ENCODE measurements at places on chromosomes 2 and 18.

DNA sequence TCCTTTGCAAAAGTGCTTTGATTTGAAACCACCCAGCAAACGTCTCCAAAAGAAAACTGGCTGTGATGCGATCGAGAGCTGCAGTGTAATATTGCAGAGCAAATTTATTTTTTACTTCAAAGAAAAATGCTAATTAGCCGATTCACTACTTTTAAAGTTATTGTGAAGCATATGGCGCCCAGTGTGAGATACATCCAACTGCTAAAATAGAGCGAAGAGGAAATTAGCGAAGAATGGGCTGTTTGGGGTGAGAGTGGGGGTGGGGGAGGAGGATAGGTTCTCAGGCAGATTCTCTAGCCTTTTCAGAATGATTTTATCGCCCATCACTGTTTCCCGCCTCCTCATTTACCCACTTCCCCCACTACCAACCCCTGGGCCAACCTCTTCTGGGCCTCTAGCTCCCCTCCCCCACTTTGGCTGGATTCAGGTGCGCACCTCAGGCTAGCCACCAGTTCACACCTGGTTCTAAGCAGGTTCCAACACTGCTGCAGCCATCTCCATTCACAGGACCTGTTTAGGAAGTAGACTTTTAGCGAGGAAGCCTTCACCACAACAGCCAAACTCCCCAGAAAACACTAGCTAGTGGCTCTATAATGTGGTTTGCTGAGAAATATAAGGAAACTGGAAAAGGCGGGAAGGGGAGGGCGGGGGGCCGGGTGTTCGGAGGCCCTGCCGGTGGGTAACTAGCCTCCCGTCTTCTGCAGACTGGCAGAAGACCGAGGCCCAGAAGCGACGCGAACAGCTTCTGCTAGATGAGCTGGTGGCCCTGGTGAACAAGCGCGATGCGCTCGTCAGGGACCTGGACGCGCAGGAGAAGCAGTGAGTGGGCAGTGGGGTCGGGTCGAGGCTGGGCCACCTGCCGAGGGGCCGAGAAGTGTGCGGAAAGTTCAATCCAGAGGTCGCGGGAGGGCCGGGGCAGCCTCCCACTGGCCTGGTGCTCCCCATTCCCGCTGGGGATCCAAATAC is 6.0 kb upstream of the OTX1 start:
- no peak for DNase-seq

DNA sequence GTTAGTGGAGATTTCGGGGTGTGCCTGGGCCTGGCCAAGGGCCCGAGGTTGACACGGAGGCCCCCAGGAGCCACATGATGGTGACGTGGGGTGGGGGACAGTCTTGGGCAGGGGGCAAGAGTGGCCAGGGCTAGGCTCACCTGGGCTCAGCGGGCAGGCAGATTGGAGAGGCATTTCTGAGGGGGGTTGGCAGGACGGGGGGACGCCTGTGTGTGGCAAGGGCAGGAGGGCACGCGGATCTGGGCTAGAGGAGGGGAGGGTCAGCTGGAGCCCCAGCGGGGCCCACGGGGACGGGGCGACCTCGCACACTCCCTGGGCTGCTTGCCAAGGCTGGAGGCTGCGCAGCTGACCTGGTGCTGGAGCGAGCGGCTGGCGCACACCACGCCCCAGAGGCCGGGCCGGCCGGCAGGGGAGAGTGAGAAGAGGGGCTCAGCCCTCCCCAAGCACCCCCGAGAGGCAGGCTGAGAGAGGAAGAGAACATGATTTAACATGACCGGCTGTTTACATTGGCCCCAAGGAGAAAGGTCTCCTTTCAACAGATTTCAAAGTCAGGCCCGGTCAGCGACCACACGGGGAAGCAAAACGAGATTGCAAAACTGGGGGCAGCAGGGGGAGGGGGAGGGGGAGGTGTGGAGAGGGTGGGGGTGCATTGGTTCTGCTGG is 38.0 kb upstream of the SNED1 start:
- DNase-seq: no peak

- no peak for DNase-seq
These were observed 47.8 kb downstream of the TRAPPC12 start for GRCh38 chr2:3427272-3427671.

DNA sequence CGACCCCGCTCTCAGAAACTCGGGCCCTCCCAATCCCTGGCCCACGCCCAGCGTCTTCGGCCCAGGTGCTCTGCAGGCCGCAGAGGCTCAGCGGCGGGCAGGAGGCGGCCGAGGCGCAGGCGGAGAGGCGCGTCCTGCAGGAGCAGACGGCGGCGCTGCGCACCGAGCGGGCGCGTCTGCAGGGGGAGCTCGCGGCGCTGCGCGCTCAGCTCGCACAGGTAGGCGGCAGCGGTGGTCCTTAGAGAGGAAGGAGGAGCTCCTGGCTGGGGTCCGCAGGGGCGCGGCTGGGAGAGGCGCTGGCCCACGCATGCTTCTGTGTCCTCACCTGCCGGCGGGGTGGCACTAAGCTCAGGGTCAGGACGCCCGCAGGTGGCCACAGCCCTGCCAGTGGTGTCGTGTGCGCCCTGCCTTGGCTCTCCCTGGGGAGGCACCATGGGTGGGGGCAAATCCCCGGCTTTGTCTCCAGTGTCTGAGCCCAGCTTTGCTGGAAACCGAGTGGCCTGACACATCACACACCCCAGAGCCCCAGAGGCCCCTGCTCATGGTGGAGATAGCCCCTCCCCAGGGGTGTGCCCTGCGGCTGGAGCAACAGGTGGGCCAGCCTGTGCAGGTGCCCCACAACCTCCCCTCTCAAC is 14.9 kb upstream of the SNED1 start:
- DNase-seq: peak; percentile 5

DNA sequence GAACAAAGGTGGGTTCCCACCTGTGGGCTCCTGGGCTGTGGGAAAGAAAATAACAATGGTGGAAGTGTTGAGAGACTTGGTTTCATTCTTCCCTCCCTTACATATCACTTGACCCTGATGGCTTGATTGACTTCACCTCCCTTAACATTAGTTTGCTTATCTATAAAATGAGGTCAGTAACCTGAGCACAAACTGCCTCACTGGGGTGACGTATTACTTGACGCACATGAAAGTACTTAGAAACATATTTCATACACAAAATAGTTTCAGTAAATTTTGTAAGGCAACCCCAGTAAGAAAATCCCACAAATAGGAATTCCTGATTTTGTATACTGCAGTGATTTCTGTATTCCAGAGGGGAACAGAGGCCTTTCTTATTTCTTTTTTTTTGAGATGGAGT is 29.4 kb upstream of the LPIN2 start:
- no peak for DNase-seq

GRCh38 chr2:191557841-191558240 is 120.1 kb upstream of the NABP1 start:
- no peak for DNase-seq

DNA sequence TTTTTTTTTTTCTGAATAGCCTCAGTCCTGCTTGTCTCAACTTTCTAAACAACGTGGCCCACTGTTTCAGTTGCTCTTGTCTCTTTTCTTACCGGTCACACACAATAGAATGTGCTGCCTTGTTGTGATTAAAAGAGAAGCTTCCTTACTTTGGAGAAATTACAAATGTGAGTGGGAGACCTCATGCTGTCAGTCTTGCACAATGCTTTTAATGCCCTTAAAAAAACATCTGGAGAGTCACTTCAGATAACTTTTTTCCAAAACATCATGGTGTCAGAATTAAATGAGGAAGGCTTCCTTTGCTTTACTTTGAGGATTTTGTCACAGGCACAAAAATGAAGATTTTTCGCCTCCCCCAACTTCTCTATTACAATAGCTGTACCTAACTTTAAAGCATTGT is 37.7 kb downstream of the LHCGR start:
- DNase-seq: no peak

GRCh38 chr2:53770264-53770663 is 2.7 kb downstream of the CHAC2 start:
- DNase-seq: no peak

DNA sequence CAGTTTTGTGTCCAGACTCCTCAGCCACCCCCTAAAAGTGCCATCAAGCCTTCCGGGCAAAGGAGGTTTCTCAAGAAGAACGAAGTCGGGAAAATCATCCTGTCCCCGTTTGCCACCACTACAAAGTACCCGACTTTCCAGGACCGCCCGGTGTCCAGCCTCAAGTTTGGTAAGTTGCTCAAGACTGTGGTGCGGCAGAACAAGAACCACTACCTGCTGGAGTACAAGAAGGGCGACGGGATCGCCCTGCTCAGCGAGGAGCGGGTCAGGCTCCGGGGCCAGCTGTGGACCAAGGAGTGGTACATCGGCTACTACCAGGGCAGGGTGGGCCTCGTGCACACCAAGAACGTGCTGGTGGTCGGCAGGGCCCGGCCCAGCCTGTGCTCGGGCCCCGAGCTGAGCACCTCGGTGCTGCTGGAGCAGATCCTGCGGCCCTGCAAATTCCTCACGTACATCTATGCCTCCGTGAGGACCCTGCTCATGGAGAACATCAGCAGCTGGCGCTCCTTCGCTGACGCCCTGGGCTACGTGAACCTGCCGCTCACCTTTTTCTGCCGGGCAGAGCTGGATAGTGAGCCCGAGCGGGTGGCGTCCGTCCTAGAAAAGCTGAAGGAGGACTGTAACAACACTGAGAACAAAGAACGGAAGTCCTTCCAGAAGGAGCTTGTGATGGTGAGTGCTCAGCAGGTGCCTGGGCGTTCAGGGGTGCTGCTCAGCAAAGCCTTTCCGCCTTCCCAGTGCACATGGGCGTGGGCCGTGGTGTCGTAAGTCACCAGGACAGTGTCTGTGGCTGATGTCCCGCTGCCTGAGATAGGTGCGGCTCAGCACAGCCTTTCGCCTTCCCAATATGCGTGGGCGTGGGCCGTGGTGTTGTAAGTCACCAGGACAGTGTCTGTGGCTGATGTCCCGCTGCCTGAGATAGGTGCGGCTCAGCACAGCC is 91.0 kb downstream of the SH3BP4 start:
- no peak for DNase-seq
